ENCODE measurements at places on chromosomes 5 and 9.

DNA sequence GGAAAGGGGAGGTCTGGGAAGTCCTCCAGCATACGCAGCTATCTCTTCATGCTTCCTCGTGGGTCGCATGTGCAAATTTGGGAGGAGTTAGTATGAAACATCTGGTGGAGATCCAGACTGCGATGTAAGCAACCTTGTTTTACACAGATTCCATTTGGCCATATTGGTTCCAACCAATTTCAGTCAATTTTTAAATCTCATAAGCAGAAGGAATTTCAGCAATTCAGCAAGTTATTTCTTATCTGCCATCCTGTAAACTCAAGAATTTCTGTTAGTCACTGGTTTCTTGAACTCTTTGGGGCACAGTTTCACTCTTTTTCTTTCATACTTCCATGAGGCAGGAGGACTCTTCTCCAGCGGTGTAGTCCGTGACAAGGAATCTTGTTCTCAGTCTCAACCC, 130.4 kb upstream of the CLINT1 start:
- no peak for DNase-seq

DNA sequence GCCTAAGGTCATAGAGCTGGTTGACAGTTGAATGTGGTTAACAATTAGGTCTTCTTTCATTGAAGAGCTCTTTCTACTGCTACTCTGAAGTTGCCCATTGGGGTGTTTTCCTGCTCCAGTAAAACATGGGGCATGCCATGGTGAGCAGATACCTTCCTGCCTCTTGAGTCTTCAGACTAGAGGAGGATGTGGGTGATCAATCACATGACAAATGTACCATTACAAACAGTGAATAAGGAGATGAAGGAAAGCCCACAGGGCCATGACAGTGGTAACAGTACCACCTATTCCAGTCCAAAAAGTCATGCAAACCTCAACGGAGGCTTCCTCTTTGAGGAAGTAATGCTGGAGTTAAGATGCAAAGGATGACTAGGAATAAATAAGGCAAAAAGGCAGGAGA, 73.5 kb downstream of the CYFIP2 start:
- DNase-seq = no peak

- no peak for DNase-seq
Measured at GRCh38 chr5:107341376-107342084, 329.2 kb downstream of the EFNA5 start.

DNA sequence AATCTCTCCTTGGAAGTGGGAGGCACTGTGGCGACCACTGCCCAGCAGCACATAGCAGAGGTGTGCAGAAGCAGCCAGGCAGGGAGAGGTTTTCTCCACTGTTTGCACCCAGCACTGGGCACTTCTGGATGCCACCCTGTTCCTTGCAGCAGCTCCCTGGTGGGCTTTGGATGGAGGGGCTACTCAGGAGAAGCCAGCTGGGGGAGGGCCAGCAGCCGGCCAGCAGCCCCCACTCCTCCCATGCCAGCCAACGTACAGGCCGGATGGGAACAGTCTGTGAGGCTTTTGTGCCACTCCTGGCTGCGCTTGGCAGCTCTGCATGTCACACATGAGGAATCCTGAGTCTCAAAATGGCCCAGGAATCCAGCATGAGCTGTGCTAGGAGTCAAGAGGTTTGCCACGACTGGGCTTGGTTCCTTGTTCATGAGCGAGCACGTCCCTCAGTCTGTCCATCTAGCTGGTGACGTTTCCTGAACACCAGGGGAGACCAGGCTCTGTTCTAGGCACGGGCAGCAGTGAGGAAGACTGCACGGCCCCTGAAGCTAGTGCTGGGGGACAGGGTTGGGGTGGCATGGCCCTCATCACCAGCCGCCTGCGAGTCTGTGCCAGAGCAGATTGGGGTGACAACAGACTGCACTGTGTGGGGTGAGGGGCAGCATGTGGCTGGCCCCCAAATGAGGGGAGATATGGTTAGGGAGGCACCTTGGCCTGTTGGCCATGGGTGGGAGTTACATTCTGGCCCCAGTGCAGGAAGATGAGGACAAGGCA, 10.1 kb downstream of the PHF2 start:
- no peak for DNase-seq

DNA sequence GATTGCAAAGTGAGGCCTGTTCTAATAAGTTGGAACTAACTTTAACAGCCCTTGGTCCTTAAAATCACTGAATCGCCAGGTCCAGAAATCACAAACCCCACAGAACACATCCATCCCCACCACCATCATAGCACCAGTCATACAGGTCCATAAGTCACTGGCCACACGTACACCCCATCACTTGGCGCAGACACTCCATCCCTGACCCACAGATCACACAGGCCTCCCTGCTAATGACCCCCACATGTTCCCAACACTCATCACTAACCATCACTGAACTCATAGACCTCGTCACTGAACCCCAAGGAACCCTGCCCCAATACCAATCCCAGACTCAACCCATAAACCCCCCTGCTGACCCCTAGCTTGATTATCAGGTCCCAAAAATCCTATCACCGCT, 41.2 kb upstream of the ZNF300 start:
- no peak for DNase-seq

DNA sequence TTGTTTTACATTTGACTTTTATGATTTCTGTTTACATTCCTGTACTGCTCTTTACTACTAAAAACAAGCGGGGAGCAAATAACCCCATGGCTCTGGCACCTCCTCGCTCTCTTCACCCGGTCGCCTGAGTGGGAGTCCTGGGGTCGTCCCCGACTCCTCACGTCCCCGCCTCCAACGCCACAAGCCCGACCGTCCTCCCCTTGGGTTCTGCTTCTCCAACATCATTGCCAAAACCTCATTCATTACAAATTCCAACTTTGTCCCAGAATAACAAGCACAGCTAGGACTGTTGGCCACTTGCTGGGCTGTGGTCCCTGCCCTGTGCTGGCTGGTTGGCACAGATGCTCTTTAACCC, 35.1 kb downstream of the MRPL36 start:
- DNase-seq = no peak

- DNase-seq = peak; percentile 68
Measured at GRCh38 chr5:18393565-18394442, 759.5 kb downstream of the TAF11L14 start.

DNA sequence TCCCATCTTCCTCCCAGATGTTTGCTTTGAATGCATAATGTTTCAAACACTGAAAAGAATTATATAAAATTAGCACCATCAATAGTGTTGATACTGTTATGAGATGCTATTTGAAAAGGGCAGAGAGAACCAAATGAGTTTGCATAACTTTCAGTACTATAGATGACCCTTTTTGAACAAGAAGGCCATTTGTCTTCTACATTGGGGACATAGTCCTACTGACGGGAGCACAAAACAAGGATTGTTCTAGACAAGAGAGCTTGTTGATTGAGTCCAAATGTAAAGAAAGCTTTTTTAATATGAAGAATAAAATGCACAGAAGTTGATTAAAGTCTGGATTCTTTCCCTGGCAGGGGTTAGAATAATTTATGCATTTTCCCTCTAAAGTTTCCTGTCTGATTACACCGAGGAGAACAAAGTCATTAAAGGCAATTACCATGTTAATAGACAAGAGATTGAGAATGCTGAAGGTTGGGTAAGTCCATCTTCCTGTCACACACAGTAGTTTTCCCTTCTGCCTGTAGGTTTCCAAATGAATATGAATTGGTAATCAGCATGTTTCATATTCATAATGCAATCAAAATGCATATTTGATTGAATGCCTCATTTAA, 32.8 kb upstream of the ADCY2 start:
- no peak for DNase-seq

GRCh38 chr9:96113032-96113431, 188.9 kb downstream of the HSD17B3 start:
- no peak for DNase-seq

- DNase-seq = no peak
Measured at GRCh38 chr5:10726913-10727517, 34.0 kb downstream of the DAP start.

DNA sequence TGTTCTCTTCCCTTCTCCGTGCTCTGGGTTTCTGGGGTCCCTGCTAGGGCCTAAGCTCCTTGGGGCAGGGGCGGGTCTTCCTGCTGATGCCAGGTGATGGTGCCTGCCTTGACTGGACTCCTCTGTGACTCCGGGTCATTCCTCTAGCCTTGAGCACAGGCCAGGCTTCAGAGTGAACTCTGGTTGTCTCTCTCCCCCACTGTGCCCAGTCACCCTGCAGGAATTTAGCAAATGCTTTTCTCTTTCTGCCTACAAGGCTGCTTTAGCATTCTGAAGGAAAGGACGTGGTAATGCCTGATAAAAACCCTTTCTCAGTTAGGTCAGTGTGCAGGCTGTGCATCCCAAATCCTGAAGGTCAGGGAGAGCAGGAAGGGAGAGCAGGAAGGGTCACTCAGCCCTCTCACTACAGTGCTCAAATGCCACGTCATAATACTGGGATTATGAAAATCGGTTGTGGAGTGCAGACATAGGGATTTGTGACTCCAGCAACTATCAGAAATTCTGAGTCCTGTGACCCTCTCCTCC, 2.7 kb downstream of the CXCL14 start:
- DNase-seq = no peak

- DNase-seq = no peak
Measured at GRCh38 chr9:121451586-121451985, 48.1 kb downstream of the GGTA1 start.

DNA sequence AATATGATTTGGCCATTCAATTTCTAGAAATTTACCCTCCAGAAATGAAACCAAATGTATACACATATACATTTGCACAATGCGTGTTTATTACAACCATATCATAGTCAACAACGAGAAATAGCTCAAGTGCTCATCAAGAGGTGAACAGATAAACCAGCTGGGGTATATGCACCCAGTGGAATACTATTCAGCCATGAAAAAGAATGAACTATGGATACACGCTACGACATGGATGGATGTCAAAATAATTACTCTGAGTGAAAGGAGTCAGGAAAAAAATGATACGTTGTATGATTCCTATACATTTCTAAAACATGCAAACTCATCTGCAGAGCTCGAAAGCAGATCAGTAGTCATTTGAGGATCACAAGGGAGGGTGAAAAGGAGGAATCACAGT, 441.5 kb upstream of the ADAMTS16 start:
- DNase-seq = no peak

- no peak for DNase-seq
Measured at GRCh38 chr5:138694146-138694545, 59.1 kb upstream of the CTNNA1 start.

DNA sequence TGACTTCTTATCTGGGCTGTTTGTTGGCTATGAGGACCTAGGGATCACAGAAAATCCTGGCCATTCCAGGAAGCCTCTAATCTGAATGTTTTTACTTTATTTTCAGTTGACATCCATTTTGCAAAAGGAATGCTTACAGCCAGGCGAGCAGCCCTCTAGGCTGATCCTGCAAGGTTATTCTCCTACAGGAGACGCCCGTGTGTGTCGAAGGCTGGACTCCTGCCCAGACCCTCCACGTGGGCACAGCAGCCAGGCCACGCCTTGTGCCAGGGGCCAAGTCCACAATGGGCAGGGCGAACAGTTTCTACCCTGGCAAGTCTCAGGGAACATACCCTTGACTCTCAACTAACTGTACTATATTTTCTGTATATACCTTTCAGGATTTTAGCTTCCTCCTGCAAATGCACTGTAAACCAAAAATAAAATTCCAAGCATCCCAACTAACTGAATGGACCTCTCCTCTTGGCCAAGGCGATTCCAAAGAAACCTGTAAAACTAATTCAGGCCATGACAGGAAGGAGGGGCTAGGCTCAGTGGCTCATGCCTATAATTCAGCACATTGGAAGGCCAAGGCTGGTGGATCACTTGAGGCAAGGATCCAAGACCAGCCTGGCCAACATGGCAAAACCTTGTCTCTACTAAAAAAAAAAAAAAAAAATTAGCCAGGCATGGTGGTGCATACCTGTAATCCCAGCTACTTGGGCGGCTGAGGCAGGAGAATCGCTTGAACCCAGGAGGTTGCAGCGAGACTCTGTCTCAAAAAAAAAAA, 5.7 kb downstream of the CMBL start:
- no peak for DNase-seq

- no peak for DNase-seq
Measured at GRCh38 chr9:95086564-95086955, 230.9 kb downstream of the FANCC start.

DNA sequence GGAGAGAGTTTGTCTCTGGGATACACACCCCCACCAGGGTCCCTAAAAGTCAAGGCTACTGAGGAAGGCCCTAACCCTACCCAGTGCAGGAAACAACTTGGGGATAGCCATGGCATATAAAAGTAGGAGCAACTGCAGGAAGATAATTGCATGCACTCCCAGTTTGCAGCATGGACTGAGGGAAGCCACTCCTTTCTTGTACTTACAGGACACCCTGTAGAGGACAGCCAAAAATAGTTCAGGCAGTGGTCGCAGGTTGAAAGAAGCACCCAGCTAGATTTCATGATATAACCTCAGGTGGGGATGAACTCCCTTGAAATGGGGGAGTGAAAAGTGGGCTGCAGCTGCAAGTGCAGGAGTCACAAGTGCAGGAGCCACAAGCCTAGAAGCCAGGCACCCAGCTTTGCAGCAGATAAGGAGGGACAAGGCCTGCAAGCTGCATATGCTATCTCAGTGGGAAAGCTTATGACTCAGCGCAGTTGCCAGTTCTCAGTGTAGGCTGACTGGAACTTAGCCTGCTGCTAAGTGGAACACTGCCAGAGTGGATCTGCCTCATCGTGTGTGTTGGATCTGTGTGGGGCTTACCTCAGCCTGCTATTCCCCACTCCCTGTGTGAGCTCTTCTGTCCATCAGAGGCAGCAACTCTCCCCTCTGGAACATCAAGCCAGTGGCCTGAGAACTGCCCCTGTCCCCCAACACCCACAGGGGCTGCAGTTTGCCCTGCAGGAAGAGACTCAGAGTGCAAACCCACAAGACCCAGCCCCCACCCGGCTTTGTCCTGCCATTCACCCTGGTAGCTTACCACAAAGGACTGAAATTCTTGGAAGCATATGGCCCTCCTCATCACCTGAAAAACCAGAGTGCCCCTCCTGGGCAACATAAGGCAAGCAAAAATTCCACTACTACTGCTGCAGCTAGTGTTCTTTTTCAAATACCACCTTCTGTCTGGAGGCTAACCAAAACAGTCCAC, 42.7 kb downstream of the CYLC2 start:
- DNase-seq = peak; percentile 9

DNA sequence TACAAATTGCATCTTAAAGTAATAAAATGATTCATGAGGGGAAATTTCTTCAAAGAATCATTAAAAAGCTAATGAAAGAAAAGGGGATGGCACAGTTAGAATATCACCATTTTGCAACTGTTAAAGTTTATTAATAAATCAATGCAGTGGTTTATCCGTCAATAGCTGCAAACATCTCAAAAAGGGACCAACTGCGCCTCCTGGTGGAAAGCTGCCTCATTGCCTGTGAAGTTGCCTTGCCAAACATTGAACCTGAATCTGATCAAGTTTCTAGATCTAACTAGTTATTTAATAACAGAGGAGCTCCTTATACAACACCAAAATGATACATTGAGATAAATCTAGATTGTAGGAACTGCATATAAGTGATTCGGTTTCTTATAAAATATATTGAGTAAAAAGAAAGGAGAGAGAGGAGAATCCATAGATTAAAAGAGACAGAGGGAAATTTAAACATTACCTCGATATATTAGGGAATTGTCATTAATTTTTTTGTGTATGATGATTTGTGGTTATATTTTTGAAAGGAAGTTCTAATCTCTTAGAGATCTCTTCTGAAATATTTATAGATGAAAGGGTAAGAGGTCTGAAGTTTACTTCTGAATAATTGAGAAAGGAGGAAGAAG, 6.9 kb upstream of the NDUFB6 start:
- no peak for DNase-seq
